ENCODE measurements at places on chromosomes 11 and 22.

DNA sequence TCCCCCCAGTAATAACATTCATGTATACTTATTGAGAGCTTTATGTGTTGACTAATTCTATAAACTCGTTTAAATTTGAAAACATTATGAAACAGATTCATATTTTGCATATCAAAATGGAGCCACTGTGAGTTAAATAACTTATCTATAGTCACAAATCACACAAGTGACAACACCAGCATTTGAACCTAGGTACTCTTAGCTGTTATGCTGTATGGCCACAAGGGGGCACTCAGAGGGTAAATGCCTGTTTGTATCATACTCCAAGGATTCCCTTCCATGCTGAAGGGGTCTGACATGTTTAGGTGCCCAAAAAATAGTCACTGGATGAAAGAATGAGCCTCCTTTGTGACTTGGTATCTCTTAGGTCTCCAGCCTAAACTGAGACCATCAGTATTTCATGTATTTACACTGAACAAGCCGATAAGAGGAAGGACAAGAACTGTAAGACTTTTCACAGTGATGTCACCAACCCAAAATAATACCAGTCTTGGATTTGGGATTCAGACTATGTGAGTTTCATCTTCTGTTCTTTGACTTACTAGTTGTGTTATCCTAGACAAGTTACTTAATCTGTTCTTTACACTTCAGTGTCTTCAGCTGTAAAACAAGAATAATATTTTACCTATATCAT, 12.2 kb upstream of the OR52D1 start:
- DNase-seq, result peak; percentile 14

DNA sequence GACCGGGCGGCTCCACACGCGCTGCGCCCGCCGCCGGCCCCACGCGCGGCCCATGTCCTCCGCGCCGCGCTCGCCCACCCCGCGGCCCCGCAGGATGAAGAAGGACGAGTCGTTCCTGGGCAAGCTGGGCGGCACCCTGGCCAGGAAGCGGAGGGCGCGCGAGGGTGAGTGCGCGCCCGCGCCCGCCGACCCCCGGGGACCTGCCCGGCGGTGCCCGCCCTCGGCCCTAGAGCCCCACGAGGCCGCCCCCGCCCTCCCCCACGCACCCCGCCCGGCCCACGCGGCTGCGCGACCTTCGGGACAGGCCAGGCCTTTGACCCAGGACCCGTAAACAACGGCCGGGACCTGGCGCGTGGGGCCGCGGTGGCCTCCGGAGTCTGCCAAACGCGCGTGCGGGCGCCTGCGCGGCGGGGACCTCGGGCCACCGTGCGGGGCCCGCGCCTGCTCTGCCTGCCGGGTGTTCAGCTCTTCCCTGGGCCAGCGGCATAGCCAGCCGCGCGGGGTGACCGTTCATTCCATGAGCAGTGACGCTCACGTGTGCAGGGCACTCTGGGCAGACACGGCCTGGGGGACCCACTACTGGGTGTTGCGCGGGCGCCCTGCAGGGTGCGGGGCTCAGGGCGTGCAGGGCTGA, at the start of gene PARVB:
Gene PARVB, plus strand, starts transcription at position 15 of the 634 bp plus-strand sequence. Its CDS starts 38 bp downstream, at position 53.
- peak; percentile 49 for DNase-seq

DNA sequence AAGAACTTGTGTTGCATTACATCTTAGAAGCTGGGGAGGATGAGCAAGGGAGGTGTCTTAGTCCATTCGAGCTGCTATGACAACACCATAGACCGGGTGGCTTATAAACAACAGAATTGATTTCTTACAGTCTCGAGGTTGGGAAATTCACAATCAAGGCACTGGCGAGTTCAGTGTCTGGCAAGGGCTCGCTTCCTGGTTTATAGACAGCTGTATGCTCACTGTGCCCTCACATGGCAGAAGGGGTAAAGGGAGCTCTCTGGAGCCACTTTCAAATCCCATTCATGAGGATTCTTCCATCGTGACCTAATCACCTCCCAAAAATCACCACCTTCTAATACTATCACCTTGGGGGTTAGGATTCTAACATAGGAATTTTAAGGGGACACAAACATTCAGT, 150.0 kb upstream of the NECTIN1 start:
- DNase-seq, result no peak

GRCh38 chr11:78147807-78148206, 8.4 kb upstream of the ALG8 start:
- DNase-seq, result no peak

DNA sequence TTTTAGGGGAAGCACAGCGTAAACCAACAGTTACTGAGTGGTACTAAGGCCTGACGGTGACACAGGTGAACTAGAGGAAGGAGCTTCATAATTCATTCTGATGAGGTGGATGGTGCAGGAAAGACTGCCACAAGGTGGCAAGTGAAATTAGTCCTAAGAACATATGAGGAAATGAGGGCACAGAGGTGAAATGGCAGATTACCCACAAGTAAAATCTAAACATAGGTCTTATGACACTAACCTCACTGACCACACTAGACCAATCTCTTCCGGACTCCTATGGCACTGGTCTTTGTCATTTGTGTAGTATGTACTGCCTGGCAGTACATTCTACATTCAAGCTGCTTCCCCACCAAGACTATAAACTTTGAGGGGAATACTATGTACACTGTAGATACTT, 20.2 kb downstream of the GAB2 start:
- no peak for DNase-seq

DNA sequence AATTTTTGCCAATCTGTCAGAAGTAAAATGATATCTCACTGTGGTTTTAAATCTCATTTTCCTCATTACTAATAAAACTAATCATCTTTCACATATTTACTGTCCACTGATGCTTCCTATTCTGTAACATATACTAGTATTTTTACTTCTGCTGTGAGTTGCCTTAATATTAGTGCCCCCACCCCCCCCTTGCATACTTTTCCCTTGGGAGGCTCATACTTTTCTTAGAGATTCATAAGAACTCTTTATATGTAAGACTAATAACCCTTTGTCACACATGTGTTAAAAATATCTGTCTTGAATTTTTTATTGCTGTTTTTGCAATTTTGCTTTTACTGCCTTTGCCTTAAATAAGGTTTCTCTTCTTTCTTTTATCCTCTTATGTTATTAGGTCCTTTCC, 87.2 kb downstream of the PHF21A start:
- no peak for DNase-seq

- no peak for DNase-seq
Observed at GRCh38 chr11:80638296-80638695, 1197.5 kb upstream of the TENM4 start.

- no peak for DNase-seq
Observed at GRCh38 chr11:125299061-125299615, 134.6 kb downstream of the PKNOX2 start.

DNA sequence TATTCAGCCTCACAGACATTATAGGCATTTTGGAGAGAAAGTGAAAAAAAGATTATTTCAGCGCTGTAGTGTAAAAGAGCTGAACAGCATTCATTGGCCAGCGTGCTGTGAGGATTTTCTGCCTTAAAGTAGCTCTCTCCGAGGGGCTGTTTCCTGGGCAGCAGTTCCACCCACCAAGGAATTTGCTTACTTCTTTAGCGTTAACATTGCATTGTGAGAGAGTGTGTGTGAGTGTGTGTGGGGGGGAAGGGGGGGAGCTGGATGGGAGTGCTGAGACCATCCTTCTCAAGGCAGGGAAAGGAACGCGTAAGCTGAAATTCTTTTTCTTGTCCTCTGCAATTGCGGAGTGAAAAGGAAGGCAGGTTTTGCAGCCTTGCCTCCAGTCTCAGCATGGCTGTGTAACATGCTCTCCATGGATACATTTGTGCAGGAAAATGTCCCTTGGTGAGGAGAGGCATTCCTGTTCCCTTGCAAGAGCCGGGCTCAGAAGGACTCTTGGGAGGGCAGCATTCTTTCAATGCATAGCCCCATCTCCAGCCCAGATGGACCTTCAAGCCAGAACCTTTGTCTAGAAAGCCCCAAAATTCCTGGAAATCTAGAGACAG, 159.9 kb upstream of the NAV2 start:
- no peak for DNase-seq

GRCh38 chr22:48057116-48057835, 1294.8 kb downstream of the TBC1D22A start:
- DNase-seq, result no peak

- no peak for DNase-seq
Observed at GRCh38 chr11:83222499-83222898, 29.0 kb downstream of the ANKRD42 start.

- DNase-seq, result peak; percentile 36
Observed at GRCh38 chr22:50201191-50202129, 649 bp downstream of the SELENOO start.

- no peak for DNase-seq
Observed at GRCh38 chr22:27987557-27987956, 68.5 kb upstream of the PITPNB start.

GRCh38 chr11:71568704-71569349, 3.5 kb downstream of the KRTAP5-10 start:
- no peak for DNase-seq

GRCh38 chr22:34986523-34986922, 79.4 kb upstream of the ISX start:
- DNase-seq, result no peak

- DNase-seq, result no peak
Observed at GRCh38 chr11:126328938-126329643, 25.2 kb downstream of the DCPS start.

DNA sequence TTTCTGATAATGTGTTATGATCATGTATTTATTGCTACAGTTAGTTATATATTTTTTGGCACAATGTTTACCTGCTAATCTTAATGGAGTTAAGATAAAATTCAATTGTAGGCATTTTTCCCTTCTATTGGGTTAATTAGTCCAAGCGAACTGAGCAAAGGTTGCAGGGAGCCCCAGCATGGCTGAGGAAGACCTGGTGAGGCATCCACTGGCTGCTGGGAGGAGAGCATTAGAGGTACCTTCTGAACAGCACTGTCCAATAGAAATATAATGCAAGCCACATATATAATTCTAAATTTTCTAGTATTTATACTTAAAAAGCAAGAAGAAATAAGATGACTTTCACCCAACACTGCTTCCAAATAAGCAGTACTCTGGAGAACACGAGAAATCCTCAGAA, 689 bp upstream of the TMEM126A start:
- no peak for DNase-seq

GRCh38 chr22:30882974-30883533, 85.5 kb downstream of the MORC2 start:
- DNase-seq, result no peak

- peak; percentile 20 for DNase-seq
Observed at GRCh38 chr11:128346804-128347203, 240.6 kb downstream of the ETS1 start.

DNA sequence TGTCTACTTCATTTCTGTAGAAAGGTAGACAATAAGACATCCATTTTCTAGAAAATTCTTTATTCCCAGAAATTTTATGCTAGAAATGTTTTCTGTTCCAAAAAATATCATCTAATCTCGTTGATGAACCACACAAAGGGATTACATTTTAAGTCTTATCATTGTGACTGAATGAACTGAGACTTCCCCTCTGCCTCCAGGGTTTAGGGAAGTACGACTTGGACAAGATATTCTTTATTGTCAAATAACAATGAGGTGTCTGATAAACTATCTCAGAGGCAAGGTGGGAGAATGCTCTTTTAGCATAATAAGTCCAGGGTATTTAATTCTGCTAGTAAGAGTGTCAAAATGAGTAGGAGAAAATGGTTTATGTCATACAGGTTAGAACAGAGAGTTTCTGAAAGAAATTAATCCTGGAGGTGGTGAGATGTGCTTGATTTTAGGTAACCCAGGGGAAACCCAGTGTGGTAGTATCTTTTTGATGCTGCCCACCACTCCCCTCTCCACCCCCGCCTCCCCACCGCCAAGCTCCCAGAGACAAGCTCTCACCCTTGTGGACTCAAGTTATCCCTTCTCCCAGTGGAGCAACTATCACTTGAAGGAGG, 100.6 kb downstream of the CD44 start:
- no peak for DNase-seq

- DNase-seq, result no peak
Observed at GRCh38 chr22:27627444-27627833, 174.1 kb downstream of the MN1 start.

DNA sequence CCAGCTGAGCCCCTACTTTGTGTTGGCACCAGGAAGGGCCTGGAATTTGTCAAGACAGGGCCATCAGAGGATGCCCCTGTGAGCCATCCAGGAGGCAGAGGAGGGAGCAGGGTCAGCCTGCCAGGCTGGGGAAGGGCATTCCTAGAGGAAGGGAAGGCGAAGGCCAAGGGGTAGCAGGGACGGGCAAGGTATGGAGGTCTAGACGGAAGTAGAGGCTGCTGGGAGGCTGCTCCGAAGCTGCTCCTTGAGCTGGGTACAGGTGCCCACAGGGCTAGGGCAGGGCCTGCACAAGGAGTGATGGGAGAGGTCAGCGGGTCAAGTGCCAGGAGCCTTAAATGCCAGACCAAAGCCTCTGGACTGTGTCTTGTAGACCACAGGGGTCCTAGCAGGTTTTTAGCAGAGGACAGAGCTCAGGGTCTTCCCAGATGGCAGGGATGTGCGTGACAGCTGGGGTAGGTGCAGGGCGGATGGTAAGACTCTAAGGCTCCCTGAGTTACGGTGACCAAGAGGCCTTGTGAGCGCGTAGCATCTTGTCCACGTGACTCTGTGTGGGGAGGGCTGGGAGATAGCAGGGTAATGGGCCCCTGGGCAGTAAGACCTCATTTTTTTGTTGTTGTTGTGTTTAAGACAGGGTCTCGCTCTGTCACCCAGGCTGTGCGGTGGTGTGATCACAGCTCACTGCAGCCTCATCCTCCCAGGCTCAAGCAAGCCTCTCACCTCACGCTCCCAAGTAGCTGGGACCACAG, 31.7 kb upstream of the CSNK1E start:
- DNase-seq, result no peak

- no peak for DNase-seq
Observed at GRCh38 chr11:75429641-75429901, 3.4 kb downstream of the KLHL35 start.

- DNase-seq, result no peak
Observed at GRCh38 chr11:85109141-85109540, 518.0 kb downstream of the DLG2 start.

DNA sequence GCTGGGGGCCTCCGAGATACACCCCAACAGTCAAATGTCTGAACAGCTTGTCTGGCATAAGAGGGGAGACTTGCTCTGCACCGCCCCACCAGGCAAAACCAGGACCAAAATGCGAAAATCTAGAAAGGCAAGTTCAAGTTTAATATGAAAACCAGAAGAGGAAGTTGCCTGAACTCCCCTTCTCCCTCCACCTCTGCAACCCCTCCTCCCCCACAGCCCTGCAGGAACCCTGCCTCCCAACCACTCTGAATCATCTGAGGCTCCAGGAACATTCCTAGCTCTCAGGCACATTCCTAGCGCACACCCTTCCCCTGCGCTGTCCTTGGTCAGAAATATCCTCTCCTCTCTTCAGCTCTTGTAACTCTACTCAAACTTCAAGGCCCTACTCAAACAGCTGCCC, 36.7 kb downstream of the ISX start:
- DNase-seq, result no peak

DNA sequence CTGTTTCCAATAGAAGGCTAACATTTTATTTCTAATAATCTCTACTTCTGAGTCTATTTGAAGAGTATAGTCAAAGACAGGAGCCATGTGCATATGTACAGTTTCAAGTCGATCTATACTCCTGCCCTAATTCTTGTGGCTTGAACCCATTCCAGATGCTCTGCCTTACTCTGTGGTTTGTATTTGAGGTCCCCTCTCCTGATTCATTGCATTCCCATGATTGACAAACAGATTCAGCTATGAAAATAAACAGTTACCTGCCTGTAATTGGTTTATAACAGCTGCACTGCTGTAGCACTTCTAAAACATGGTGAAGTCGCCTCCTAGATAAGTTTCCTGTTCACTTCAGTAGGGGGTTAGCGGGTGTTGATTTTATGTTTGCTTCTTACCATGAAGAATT, 138.7 kb downstream of the SOX6 start:
- DNase-seq, result no peak
